ENCODE measurements at places on chromosomes 7 and 10.

GRCh38 chr7:147885869-147886268, 704.7 kb upstream of the C7orf33 start:
- DNase-seq, result no peak

DNA sequence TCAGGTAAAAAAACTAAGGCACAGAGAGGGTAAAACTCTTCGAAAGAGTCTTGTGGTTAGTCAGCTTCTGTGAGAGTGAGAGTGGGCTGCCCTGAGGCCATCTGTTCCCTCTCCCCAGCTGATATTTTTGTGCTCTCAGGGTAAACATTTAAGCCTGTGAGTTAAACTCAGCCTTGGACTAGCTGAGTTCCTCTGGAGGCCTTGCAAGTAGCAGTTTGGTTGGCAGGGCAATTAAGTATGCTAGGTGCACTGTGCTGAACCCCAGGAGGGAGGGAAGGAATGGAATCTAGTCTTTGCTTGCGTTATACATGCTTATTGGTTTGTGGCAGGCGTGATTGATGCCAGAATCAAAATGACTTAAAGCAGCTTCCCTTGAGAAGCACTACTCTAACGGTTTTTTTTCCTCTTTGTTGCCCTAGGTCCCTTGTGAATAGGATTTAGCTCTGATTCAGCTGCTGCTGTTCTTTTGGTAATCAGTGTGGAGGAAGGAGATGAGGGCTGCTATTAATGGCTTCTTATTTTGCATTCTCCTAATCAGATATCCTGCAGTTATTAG, 140.2 kb downstream of the AUTS2 start:
- DNase-seq, result no peak

DNA sequence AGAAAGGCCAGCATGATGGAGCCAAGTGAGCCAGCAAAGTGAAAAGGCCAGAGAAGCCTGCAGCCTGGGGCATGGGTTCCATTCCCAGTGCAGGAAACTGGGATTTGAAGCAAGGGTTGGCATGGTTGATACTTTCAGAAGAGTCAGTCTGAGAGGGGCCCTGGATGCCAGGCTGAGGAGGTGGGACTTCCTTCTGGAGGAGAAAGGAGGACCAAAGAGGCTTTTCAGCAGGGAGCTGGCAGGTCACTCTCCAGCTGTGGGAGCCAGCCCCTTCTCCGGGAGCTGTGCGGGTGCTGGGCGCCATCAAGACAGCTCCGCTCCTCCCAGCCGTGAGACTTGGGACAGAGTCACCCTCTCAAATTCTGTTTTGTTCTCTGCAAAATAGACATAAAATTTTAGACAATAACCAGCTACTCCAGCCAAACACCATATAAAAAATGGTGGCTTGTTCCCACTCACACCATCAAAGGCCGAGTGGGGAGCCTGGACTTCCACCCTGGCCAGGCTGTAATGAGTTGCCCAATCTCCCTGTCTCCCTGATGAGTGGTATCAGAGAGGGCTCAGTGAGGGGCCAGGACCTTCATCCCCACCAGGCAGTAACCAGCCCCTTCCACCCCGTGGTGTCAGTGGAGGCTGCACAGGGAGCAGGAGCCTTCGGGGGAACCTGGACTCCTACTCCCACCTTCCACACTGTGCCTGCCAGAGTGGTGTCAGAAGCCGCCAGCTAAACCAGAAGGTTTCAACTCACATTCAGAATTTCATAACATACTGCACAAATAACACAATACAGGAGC, 133.6 kb upstream of the RET start:
- no peak for DNase-seq

- no peak for DNase-seq
Observed at GRCh38 chr10:96188421-96188820, 58.3 kb downstream of the ZNF518A start.

- DNase-seq, result no peak
Observed at GRCh38 chr7:155506854-155507337, 39.5 kb downstream of the CNPY1 start.

GRCh38 chr10:3783682-3784432, 1.2 kb downstream of the KLF6 start:
- peak; percentile 47 for DNase-seq

All from kidney glomerular epithelial cell (primary cell).